ENCODE measurements at places on chromosomes 5 and 9. TPM values are rescaled to one million over a fixed set of nuclear protein-coding genes. Genes with fewer than 3 reads are reported as not detected.

The PRRT1B gene
- total RNA-seq, result not detected

The VCAN gene
- total RNA-seq, result 0.14 TPM

DNA sequence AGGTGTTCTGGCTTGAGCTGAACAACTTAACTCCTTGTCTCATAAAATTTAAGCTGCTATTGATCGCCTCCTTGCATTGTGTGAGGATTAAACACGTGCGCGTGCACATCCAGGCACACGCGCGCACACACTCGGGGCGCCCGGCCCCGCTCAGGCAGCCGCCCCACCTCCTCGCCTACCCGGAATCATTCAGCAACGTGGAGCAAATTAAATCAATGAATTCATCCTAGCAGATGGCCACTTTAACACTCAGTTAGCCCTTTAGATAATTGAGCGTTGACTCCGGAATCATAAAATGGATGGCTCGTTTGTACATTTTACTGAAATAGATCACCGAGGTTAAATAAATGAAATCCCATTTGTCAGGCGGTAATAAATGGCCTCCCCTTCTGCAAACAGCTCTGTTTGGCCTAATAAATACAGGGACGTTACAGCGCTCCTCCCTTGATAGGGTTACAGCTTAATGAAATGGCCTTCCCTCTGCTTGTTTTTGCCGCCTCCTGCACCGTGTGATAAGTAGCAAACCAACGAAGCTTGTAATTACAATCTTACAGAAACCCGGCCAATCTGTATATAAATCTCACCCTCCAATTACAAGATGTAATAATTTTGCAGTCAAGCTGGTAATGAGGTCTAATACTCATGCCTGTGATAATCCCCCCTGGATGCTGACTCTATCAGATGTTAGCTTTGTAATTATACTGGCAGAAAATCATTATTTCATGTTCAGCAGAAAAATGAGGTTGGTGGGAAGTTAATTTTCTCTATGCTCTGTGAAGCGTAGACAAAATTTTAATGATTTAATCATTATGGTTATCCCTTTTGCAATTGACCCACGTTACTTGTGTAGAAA, 229.7 kb upstream of the IRX4 start:
- no peak overlapping the region for H3K4me3 ChIP-seq
- DNase-seq, result no peak
- no peak overlapping the region for H3K27ac ChIP-seq
- H3K4me1 ChIP-seq, result no peaks in the 10 kb centered on the region
- no peaks in the 10 kb centered on the region for H3K27me3 ChIP-seq

GRCh38 chr9:128503870-128504269, 649 bp upstream of the GLE1 start:
- peaks cover 27% of the 10 kb centered on the region for H3K4me1 ChIP-seq
- peak overlapping the region; percentile 54 for H3K27ac ChIP-seq
- peak overlapping the region; percentile 97 for H3K4me3 ChIP-seq
- no peak for DNase-seq
- H3K36me3 ChIP-seq, result peaks cover 5% of the 10 kb centered on the region

DNA sequence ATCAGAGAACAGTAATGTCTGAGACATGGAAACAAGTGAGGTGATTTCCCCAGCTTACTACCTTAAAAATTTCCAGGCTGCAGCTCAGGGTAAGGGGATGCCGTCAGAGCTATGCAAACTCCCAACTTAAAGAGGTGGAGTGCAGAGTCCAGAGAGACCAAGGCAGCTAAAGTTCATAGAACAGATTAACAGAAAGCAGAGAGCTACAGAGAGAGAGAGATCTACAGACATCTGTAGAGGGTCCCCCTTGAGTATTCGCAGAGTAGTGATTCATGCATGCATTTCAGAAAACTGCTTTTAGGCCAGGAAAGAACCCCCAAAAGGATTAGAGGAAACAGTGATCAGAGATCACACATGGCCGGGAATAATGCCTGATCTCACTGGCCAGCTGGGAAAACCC, 306.2 kb upstream of the PUM3 start:
- H3K4me3 ChIP-seq, result no peak overlapping the region
- H3K27me3 ChIP-seq, result peaks cover 10% of the 10 kb centered on the region
- H3K36me3 ChIP-seq, result no peaks in the 10 kb centered on the region
- H3K4me1 ChIP-seq, result no peaks in the 10 kb centered on the region

DNA sequence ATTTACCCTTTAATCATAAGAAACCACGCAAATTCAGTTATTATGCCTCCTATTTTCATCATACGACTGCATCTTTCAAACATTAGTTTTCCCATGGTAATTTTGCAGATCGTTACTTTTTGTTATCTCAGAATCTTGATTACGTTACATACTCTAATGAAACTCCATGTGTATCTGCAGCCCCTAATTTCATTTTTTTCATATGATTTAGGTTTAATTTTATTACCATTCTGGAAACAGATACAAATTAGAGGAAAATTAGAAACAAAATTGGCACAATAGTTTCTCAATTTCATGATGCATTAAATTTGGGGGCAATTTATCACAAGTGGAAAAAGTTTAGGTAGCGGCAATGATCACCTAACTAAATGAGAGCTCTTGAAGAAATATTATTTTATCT, 52.3 kb downstream of the C9orf153 start:
- peaks cover 7% of the 10 kb centered on the region for H3K27me3 ChIP-seq
- H3K36me3 ChIP-seq, result no peaks in the 10 kb centered on the region
- H3K4me1 ChIP-seq, result no peaks in the 10 kb centered on the region
- no peak overlapping the region for H3K4me3 ChIP-seq
- H3K27ac ChIP-seq, result no peak overlapping the region

All from activated T-cell treated with anti-CD3 and anti-CD28 coated beads, Interleukin-2, amount 50 U/mL, for 72 hours (primary cell).